Spleen (tissue), 13 donors: ENCODE measurements at places on chromosomes 1 and 21. TPM values are rescaled to one million over a fixed set of nuclear protein-coding genes. Genes with fewer than 3 reads are reported as not detected.

GRCh38 chr1:91057784-91058183, 35.9 kb upstream of the ZNF644 start:
- DNase-seq, result no peak

DNA sequence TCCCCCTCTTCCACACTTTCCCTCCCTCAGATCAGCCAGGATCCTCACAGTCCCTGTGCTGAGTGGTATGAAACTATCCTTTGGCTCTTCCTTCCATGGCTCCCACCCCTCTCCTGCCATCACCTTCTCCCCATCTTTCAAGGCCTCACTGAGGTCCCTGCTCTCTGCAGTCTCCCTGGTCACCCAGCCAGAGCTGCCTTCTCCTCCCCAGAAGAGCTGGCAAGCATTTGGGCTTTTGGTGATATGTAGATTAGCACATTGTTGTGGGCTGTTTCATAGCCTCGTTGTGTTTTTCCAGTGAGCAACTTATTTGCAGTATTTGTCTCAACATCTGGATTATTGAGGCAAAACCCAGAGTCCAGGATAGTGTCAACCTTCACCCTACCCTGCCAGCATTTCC, 2.2 kb downstream of the CSF1 start:
- DNase-seq, result no peak

Gene PRKACB
- total RNA-seq, result 73.4 TPM

Gene LCE2D
- not detected for total RNA-seq

Gene FHL3
- total RNA-seq, result 19.5 TPM

GRCh38 chr1:48718116-48718630, 58.5 kb downstream of the BEND5 start:
- DNase-seq, result no peak

Gene CTSK
- 22.0 TPM for total RNA-seq

Gene FAM78B
- 1.3 TPM for total RNA-seq

DNA sequence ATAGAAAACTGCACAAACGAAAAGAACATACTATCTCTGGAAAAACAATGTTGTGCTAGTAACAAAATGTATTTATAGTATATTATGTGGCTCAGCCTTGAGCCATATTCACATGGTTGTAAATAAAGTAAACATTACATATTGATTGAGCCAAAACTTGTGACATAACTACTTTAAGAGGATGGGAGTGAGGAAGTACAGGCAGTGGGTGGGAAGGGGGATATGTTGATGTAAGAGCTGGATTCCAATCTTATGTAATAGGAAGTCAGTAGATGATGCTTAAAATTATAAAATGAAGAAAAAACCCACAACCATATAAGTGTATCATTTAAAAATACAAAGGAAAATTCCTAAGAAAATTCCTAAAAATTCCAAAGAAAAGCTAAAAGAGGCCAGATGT, 42.7 kb downstream of the RHOU start:
- DNase-seq, result no peak

DNA sequence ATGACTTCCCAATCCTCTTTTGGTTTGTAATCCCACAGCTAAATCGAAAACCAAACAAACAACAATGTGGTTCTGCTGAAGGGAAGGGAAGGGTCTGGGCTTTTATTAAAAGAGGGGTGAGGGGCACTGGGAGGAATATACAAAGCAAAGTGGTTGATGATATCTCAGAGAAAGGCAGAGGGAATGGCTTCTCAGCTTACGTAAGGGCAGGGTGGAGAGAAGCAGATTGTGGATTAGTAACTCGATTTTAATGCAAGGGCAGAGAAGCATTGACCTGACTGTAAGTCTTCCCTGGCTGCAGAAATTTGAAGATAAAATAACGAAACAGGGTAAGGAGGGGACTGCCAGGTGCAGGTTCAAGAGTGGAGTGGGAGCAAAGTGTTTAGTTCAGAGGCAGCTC, 438.2 kb upstream of the LRRC7 start:
- no peak for DNase-seq

GRCh38 chr1:113686891-113687618, 72.2 kb downstream of the PHTF1 start:
- no peak for DNase-seq

DNA sequence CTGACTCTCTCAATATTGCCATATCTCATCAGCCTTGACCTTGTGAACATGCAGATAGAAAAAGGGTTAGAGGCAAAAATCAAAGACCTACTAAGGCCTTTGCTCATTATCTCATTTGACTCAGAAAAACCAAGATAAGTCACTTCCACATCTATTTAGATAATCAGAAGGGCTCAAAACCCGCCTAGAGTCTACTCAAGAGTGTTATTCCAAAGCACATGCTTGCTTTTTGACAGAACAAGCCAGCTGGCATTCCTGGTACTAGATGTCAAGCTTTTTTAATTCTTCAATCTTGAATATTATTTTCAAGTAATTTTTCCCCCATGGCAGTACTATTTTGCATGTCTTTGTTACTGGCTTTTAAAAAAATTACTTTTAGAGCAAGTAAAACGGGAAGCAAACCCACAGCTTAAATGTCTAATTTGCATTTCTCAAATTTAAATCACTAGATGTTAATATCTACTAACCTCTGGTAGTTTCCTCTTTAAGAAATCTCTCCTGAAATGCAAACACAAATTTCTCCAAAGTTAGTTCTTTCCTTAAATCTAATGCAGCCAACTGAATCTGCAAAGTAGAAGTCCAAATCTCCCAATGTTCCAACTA, 51.5 kb downstream of the APP start:
- no peak for DNase-seq

DNA sequence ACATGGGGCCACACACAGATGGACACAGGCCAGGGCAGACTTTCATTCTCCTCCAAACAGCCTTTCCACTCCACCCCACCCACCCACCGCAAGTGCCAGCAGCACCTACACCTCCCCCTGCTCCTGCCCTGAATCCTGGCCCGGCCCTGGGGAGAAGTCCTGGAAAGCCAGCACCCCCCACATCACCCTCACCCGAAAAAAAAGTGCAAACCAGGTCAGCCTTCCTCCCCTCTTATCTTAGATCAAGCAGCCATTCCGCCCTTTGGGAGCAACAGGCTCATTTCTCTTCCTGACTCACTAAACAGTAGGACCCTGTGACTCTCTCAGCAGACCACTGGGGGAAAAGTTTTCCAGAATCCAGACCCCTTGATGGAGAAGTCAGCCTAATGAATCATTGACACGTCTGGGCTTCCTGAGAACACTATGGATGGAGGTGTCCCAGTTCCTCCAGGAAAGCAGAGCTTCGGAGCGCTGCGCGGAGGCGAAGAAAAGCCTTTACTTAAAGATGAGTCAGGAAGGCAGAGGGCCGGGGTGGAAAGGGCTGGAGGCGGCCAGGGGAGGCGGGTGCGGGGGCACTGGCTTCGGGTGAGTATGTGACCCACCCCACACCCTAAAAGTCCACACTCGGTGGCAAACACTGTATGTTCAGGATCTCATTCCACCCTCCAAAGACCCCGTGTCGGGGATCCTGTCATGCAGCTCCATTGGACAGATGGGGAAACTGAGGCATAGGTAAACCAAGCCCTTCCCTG, 588.7 kb downstream of the MATN1 start:
- no peak for DNase-seq

DNA sequence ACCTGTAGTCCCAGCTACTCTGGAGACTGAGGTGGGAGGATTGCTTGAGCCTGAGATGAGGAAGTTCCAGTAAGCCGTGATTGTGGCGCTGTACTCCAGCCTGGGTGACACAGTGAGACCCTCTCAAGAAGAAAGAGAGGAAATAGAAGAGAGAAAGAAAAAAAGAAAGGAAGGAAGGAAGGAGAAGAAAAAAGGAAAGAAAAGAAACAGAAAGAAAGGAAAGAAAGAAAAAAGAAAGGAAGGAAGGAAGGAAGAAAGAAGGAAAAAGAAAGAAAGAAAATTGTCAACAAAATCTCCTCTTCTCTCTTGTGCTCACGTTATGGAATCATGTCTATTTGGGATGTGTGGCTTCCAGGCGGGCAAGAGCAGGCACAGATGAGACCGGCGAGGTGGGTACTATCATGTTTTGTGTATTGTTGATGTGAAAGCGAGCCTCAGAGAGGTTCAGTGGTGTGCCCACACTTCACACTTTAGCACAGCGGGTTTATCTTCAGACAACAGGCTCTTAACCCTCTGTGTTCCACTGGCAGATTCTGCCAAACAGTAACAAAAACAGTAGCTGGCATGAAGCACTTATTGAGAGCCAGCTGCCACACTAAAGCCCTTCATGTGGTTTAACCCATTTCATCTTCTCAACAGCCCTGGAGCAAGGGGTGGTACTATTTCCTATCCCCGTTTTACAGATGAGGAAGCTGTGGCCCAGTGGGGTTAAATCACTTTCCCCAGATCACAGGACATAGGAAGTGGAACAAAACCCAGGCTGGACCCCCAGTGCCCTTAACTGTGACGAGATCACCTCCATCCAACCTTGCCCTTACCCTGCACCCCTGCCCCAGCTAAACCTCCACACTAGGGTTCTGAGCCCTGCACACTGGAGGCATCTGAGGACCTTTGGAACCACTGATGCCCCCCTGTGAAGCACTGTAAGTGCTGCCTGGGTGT, 94.7 kb upstream of the TARDBP start:
- peak; percentile 2 for DNase-seq
